ENCODE measurements at places on chromosomes 1 and 21. TPM values are rescaled to one million over a fixed set of nuclear protein-coding genes. Genes with fewer than 3 reads are reported as not detected.

S100A7 gene
- total RNA-seq = not detected

HSPA6 gene
- 105 TPM for total RNA-seq

HORMAD1 gene
- total RNA-seq = 1.2 TPM

B4GALT3 gene
- total RNA-seq = 25.2 TPM

RIPPLY3 gene
- 0.60 TPM for total RNA-seq

C1orf21 gene
- total RNA-seq = 43.2 TPM

FCRL5 gene
- not detected for total RNA-seq

OR2L2 gene
- 0.88 TPM for total RNA-seq

CD48 gene
- total RNA-seq = 2.6 TPM

DMBX1 gene
- 0.55 TPM for total RNA-seq

UMODL1 gene
- total RNA-seq = 0.16 TPM

GSTM2 gene
- 92.3 TPM for total RNA-seq

TNNT2 gene
- 10.0 TPM for total RNA-seq

ABCA4 gene
- 113 TPM for total RNA-seq

FAM163A gene
- total RNA-seq = 1.3 TPM

CDK11A gene
- total RNA-seq = 27.9 TPM

WDR3 gene
- 29.7 TPM for total RNA-seq

CFAP141 gene
- total RNA-seq = not detected

SPOCD1 gene
- 1.1 TPM for total RNA-seq

LRIG2 gene
- total RNA-seq = 62.1 TPM

FCRL4 gene
- not detected for total RNA-seq

CFAP410 gene
- total RNA-seq = 25.6 TPM

OR2T29 gene
- total RNA-seq = not detected

HRNR gene
- not detected for total RNA-seq

KIF21B gene
- 76.3 TPM for total RNA-seq

GNAT2 gene
- total RNA-seq = 21.8 TPM

PTPN7 gene
- total RNA-seq = 1.3 TPM

NTMT2 gene
- total RNA-seq = 0.99 TPM

SOX13 gene
- total RNA-seq = 9.1 TPM

BRDT gene
- total RNA-seq = not detected

RBM8A gene
- total RNA-seq = 254 TPM

CBS gene
- total RNA-seq = 11.1 TPM

SPRR2B gene
- not detected for total RNA-seq

DAP3 gene
- total RNA-seq = 50.1 TPM

TAS1R3 gene
- total RNA-seq = 0.77 TPM

TNFAIP8L2 gene
- 1.9 TPM for total RNA-seq

ECM1 gene
- total RNA-seq = 2.1 TPM

SELE gene
- total RNA-seq = 6.9 TPM

CMPK1 gene
- 109 TPM for total RNA-seq

LIPI gene
- total RNA-seq = not detected

B3GALT5 gene
- total RNA-seq = 7.9 TPM

VANGL1 gene
- total RNA-seq = 12.0 TPM
